Hepatocyte (in vitro differentiated cells): ENCODE measurements at places on chromosomes 3 and 15. TPM values are rescaled to one million over a fixed set of nuclear protein-coding genes. Genes with fewer than 3 reads are reported as not detected.

Gene CRABP1
- polyA plus RNA-seq, result 153 and 179 TPM in 2 replicates

Gene PCOLCE2
- 5.5 and 9.2 TPM in 2 replicates for polyA plus RNA-seq

Gene PLSCR5
- 2.1 and 3.0 TPM in 2 replicates for polyA plus RNA-seq

Gene ZNF774
- polyA plus RNA-seq, result 2.1 and 2.3 TPM in 2 replicates

Gene ARRDC4
- polyA plus RNA-seq, result 13.3 and 16.9 TPM in 2 replicates

Gene RASL12
- 4.6 and 5.1 TPM in 2 replicates for polyA plus RNA-seq

Gene GOLGA8G
- not detected in 2 replicates for polyA plus RNA-seq

Gene SEC61A1
- polyA plus RNA-seq, result 251 and 299 TPM in 2 replicates

Gene NT5DC2
- polyA plus RNA-seq, result 166 and 177 TPM in 2 replicates

Gene IQCF5
- not detected in 2 replicates for polyA plus RNA-seq

Gene TAGLN3
- 0.51 and 1.9 TPM in 2 replicates for polyA plus RNA-seq

Gene CHRNB4
- 0.48 TPM in 1 of 2 replicates, not detected in the other for polyA plus RNA-seq

Gene RARRES1
- 36.9 and 40.7 TPM in 2 replicates for polyA plus RNA-seq

Gene SEMA6D
- polyA plus RNA-seq, result 18.9 and 23.4 TPM in 2 replicates

Gene SLC2A2
- polyA plus RNA-seq, result 21.7 and 40.8 TPM in 2 replicates
